ENCODE measurements at places on chromosomes 5 and 9.
A peak's percentile ranks its signal among the peaks of the same experiment; 100 is the strongest.

- DNase-seq: no peak
Observed at GRCh38 chr9:129331772-129332500, 153.9 kb upstream of the IER5L start.

DNA sequence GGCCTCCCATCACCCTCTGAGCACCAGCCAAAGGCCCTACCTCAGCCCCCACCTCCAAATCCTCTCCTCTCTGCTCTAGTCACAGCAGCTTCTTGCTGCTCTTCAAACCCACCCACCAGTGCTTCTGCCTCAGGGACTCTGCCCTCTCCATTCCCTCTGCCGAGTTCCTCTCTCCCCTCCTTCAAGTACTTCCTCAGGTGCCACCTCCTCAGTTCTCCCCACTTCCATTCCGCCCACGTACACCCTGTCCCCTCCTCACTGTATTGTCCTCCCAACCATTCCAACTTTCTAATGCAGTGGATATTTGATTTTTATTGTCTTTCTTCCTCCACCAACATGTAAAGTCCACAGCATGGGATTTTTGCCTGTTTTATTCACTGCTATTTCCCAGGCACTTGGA lies 43.2 kb downstream of the C5orf15 start:
- no peak for DNase-seq

GRCh38 chr5:72509401-72509800 lies 2.2 kb upstream of the ZNF366 start:
- no peak for DNase-seq

GRCh38 chr5:69334793-69335268 lies 2.2 kb upstream of the CCDC125 start:
- DNase-seq: peak; percentile 45

DNA sequence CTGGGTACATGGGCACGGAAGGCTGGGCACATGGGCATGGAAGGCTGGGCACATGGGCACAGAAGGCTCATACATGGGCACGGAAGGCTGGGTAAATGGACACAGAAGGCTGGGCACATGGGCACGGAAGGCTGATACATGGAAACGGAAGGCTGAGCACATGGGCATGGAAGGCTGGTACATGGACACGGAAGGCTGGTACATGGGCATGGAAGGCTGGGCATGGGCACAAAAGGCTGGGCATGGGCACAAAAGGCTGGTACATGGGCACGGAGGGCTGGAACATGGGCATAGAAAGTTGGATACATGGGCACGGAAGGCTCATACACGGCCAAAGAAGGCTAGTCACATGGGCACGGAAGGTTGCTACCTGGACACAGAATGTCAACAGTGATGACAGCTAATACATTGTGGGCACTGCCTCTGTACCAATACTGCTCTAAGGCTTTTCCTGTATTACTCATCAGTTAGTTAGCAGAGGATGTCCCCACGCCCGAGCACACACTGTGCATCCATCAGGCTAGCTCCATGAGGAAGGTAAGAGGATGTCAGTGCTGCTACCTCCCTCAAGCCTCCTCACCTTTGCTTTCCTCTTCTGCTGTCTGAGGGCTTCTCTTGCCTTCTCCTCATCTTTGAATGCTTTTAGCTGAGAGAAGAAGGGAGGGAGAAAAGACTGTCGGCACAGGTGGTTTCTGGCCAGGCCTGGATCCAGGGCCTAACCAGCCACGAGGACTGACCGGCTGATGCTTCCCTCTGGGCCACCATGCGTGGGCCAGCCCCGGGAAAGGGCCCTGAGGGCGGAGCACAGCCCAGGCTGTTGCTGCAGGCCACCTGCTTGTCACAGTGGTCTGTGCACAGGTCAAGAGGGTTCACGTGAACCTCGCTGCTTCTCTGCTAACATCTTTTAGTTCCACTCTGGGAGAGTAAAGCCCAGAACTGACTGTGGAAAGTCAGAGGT lies 14.3 kb downstream of the GPX3 start:
- no peak for DNase-seq

- DNase-seq: no peak
Observed at GRCh38 chr5:40991168-40991980, 79.8 kb downstream of the MROH2B start.

- DNase-seq: no peak
Observed at GRCh38 chr5:30539004-30539634, 654.4 kb upstream of the CDH6 start.

- DNase-seq: no peak
Observed at GRCh38 chr5:123717139-123717538, 205.2 kb downstream of the CSNK1G3 start.

DNA sequence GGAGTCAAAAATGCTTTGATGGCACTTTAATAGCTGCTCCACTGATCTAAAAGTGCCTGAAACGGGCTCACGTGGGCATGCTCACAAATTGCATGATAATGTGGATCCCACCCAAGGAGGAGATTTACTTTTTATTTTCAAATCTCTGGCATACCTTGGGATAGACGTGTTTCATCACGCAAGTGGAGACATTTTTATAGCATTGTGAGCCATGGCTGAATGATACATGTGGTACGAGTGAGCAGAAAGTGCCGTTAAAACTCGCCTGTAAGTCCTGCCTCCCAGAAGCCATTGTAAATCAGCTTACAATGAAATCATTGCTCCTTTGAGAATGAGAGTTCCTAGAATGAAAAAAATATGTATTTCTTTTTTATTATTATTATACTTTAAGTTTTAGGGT lies 514.7 kb downstream of the MAT2B start:
- no peak for DNase-seq

DNA sequence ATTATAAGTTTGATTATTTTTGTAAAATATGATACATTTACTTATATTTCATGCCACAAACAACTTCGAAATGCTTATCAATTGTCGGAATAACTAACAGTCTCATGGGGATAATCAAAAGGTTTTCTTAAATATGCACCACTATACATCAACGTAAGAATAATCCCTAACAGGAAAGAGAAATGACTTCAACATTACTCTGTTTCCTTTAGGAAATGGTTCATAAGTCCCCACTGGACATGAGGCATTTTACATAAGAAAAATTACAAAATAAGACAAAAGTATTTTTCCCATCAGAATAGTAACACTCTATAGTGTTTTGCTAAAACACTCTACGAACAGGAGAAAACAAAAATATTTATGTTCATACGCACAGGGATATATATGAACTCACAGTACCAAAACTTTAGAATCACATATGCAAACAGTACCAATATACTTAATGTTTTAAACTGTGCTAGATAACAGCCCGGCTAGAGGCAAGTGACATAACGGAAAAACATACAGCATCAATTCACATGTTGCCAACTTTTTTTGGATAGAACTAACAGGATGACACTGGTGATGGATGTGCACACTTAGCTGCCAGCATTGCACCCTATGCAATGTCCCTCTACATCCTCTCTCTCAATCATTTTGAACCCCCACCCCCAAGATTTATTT lies 120.5 kb downstream of the NFIB start:
- DNase-seq: no peak

DNA sequence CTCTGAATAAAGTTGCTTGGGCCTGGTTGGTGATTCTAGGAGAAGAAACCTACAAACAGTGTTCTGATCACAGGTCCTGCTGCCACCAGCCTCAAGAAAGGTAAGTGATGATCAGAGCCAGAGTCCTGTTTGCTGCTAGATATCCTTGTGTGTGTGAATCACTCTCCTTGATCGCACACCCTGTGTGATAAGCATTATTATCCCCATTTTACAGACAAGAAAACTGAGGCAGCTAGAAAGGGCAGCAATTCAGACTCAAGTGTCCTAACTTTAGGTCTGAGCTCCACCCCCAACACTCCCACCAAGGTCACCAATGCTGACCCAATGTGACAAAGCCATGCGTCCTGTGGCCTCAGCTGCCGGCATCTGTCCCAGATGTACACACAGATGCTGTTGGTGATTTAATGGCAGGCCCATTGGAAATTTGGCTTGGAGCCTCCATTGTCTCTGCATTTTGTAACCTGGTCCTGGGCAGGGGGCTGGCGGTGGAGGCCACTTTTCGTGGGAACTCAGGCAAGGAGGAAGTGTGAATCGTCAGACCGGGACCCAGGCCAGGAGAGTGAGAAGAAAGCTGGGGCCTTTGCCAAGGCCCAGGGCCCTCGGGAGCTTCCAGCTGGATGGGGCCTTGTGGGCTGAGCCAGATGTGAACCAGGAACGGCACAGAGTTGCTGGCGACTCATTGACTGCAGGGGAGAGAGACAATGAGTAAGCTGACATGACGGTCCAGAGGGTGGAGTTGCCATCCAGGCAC lies 29.8 kb upstream of the GGTA1 start:
- no peak for DNase-seq

DNA sequence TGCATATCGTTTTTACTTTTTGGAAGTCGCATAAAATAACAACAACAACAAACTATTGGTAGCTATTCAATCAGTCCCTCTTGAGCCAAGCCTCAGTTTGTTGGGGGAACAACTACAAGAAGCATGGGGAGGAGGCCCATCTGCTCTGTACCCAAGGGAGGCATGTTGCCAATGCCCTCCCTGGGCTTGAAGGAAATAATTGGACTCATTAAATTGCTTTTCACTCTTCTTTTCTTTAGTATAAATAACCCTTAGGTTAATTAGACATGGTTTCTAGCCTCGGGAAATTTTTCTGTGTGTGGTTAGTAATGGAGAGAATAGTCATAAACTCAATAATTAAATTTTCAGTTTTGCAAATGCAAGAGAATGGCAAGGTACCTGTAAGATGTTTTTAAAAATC lies 500.7 kb downstream of the TLE4 start:
- DNase-seq: no peak

DNA sequence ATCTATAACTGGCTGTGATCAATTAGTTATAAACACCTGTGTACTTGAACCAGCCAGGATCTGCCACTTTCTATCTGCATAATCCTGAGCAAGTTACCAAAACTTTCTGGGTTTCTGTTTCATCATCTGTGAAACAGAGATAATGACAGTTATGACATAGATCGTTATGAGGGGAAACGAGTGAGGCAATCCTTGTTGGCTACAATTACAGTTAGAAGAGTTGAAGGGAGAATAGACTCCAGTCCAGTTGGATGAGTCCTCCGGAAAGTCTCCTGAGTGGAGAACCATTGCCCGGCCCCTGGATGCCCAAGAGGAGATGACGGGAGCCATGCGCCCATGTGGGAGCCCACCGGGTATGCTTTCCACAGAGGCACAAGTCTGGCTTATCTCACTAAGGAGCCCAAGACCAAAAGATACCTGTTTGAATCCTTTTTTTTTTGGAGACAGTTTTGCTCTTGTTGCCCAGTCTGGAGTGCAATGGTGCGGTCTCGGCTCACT lies 4.5 kb downstream of the PDE6A start:
- no peak for DNase-seq

- no peak for DNase-seq
Observed at GRCh38 chr5:40687321-40687720, 7.6 kb downstream of the PTGER4 start.

- no peak for DNase-seq
Observed at GRCh38 chr5:132392411-132392810, 22.9 kb downstream of the SLC22A5 start.

GRCh38 chr9:125544988-125545651 lies 161.9 kb downstream of the MAPKAP1 start:
- no peak for DNase-seq

GRCh38 chr9:108809269-108809668 lies 46.5 kb downstream of the ACTL7B start:
- no peak for DNase-seq

DNA sequence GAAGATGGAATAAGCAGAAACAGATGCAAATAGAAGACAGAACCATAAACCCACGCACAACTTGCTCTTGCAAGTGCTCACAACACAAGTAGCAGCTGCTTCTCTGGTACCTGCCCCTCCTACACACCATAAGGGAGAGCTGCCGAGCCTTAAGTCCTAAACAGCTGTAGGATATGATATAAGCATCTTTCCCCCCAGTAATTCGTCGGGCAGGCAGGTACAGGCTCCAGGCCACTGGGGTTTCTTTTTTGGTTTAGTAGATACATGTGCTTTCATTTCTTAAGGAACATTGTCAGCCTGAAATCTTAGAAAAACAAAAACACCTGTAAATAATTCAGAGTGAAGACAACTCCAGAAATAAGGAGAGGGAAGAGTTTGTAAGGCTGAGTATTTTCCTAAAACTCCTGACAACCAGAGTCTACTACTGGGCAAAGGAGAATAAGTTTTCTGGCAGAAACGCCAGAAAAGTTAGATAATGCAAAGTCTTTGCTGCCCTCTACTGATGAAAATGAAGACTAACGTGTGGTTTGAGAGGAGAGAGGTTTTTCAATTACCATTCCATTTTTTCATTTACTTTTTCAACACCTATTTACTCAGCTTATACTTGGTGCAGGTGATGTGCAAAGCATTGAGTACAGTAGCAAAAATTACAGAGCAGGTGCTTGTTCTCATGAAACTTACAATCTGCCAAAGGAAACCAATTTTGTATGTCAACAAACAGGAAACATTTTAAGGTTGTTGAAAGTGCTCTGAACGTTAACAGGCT lies 20.1 kb upstream of the TCERG1 start:
- no peak for DNase-seq

DNA sequence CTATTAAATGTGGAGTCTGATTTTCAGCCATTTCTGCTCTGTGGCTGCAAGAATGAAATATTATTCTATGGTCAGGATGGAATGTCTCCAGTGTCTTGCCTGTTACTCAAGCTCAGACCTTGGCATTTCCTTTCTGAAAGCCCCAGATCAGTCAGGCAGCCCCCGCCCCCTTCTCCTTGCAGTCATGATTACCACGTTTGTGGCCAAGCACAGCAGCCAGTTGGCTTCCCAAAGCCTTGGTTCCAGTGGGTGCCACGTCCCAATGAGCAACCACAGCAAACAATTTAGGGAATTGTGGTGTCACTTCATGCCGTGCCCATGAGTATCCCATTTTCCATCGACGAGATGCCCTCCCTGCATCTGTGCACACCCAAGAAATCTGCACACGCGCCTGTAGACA lies 9.7 kb upstream of the OBP2A start:
- no peak for DNase-seq

DNA sequence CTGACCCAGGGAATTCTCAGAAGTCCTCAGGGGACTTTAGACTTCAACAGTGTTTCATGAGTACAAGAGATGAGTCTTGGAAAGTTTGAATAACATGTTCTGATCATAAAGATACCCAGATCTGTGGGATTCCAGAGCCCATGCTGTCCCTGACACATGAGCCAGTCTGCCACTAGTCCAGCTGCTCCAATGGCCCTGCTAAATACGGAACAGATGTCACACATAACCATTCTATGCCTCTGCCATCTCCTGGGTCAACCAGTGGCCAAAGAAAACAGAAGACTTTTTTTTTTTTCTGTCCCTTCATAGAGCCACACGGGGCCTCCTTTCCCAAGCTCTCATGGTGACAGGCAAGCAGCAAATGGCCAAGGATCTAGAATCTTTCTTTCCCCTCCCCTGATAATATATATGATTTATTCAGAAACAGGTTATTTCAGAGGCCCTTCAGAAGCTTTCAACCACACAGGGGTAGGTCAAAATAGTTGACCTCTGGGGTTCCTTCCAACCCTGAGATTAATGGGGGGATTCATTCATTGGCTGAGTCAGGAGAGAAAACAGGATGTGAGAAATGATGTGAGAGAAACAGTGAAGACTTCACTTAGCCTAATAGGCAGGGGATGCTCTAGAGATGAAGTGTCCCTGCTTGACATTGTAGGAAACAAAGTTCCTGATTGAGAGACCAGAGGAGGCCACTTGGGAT lies 367.7 kb downstream of the CDK5RAP2 start:
- DNase-seq: no peak

Measured in stimulated activated CD4-positive, alpha-beta T cell treated with anti-CD3 and anti-CD28 coated beads, Interleukin-1b, Interleukin-23, amount 100 ng/mL, for 1 hour (primary cell).